Hypothalamus (tissue), 51 donors: ENCODE measurements at places on chromosomes 6 and 20.

GRCh38 chr6:107654764-107655163 lies 164.8 kb downstream of the SOBP start:
- no peak for DNase-seq

DNA sequence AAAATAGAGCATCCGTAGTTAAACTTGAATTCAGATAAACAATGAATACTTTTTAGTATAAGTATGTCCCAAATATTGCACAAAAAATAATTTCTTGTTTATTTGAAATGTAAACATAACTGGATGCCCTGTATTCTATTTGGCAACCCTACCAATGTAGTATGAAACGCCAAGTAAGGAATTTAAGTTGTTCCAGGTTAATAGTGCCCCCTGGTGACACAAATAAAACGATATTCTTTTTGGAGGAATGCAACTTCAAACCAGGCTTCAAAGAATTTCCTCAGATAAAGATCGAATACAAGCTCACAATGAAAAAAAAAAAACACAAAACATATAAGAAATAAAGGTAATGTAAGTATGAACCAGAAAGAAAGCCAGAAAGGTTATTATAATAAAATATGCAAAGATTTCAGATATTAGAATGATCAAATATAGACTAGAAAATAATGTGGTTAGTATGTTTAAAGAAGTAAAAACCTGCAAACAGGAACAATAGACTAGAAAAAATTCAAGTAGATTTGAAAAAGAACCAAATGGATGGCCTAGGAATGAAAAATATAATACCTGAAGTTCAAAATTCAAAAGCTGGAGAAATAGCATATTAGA lies 18.4 kb upstream of the AKAP7 start:
- no peak for DNase-seq

DNA sequence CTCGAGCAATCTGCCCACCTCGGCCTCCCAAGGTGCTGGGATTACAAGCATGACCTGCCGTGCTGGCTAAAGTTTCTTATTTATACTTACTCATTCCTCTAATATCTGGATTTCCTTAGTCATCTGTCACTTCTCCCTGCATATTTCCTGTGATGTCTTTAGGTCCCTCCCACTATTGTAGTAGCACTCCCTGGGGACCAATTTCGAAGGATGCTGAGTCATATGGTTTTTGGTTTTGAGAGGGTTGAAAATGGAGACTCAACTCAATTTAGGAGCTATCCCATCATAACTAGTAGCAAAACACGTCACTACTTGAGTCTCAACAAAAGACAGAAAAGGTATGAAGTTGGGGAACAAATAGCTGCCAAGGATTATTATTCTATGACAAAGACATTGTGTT lies 20.2 kb downstream of the MCUR1 start:
- no peak for DNase-seq

DNA sequence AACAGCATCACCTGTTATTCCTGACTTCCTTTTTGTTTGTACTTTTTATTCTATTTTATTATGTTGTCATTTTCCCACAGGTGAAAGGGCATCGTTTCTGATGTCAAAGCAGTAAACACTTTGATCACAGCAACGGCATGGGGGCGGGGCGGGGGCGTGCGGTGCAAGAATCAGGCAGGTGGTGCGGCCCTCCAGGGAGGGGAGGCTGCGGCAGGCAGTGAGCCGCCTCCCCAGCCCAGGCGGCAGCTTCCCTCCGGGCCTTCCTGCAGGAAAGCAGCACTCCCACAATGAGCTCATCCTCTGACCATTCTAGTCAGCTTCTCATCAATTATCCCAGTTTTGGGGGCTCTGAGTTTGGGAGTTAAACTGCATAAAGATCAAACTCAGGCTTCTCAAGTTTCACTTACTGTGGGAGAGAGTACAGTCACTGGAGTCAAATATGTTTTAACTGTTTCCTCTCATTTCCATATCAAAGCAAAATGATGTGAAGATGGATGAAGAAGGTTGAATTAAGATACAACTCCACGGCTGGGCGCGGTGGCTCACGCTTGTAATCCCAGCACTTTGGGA lies 608.4 kb upstream of the AGPAT4 start:
- DNase-seq, result no peak

GRCh38 chr6:36906539-36907325 lies 21.0 kb downstream of the C6orf89 start:
- no peak for DNase-seq

DNA sequence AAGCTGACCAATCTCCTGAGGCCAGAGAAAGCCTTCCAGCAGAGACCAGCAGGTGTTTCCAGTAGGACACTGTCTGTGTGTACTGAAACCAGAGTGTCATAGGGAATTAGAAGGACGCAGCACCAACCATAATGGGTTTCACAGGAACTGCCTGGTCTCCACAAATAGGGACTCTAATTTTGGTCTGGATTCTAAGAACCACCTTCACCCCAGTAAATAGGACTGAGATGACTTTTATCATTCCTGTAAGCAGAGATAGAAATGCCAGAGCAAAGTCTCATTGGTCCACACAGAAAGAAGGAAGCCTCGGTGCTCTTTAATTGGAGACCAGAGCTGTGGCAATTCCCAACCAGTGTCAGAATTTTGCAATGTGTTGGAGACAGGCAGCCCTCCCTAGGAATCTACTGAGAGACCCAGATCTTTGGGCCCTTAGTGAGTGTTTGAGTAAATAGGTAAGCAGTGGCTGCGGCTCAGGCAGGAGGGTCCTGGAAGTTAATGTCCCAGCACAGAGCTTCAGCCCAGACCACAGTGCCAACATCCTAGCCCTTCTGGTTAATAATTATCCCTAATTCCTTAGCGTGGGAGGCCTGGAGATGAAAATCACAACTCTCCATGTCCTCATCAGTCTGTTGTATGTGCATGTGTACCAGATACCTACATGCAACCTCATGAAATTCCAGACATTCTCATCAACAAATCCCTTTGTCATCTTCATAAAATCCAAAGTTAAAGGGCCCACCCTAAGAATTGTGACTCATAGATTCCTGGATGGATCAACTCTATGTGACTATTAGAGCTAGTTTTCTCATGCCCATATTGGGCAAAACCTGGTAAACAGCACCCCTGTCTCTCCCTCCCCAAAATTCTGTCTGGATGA lies 81.2 kb downstream of the UNC5CL start:
- DNase-seq, result no peak

DNA sequence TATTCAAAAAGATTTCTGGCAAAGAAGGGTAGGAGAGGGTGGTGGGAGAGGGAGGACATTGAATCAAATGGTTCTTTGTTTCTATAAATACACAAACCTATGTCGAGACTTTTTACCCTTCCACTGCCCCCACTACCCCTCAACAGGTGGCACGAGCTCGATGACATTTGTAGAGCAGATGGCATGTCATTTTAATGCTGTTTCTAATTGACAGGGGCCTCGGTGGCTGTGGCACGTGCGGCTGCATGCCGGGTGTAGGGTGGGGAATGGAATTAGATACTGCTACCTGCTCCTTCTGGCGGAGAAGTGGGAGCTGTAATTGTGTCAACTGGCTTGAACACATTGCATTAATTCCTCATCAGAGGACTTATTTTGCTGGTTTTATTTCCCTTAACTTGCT lies 29.1 kb upstream of the SASH1 start:
- no peak for DNase-seq

GRCh38 chr6:21668795-21669194 lies 75.2 kb downstream of the SOX4 start:
- no peak for DNase-seq

DNA sequence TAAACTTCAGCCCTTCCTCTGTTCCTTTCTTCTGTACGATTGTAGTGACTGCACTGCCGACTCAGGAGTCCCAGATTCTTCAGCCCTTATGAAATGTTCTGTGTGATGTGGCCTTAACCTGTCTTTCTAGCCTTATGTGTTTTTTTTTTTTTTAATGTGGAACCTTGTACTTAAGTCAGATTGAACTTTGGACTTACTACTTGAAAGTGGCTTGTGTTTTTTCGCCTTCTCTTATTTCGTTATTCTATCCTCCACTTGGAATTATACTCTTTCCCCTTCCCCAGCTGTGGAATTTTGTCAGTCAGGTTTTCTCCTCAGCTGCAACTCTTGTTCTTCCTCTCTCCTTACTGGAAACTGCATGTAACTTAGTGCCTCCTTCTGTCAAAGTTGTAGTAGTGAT lies 8.8 kb downstream of the CEP43 start:
- DNase-seq, result no peak

DNA sequence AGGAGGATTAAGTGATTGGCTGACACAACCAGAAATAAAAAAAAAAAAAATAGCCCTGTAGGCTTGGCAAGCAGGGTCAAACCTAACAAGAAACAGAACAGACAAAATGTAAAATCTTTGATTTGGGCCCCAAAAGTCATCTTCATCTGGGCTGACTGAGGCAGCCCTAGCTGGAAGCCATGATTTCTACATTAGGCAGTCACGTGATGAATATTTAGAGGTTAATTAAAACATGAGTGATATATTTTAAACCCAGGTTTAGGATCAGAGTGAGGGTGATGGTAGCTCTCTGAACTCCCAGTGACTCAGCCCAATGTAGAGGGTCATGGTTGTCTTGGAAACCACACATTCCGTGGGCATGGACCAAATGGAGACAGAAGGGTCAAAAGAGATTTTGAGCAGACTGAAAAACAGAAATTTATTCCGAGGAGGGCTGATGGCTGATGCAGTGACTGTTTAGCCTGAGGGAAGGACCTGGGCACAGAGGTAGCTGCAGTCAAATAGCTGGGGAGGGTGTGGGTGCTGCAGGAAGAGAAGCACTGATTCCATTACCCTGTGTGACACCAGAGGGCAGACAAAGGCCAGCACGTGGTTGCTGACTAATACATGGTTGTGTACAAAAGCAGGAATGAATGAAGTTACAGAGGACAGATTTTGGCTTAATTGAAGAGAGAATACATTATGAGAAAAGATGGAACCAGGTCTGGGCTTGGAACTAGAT lies 573.1 kb upstream of the CHD6 start:
- no peak for DNase-seq

DNA sequence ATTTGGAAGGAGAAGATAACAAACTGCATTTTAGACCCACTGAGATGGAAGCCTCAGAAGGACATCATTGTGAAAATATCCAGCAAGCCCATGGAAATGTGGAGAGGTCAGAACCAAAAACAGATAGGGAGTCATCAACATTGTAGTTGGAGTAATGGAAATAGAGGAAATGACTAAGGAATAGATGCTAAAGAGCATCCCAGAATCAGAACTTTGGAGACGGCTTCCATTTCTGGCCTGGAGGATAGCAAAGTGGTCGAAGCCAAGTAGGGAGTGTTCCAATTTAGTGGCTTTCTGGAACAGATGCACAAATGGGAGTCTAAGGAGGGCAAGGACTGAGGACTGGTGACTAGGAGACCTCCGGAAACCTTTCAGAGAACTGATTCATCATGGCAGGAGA lies 3.6 kb downstream of the BEND6 start:
- no peak for DNase-seq

- DNase-seq, result no peak
These were observed 9.6 kb downstream of the VSX1 start for GRCh38 chr20:25072226-25072811.

GRCh38 chr6:154504102-154504501 lies 6.4 kb downstream of the CNKSR3 start:
- no peak for DNase-seq

DNA sequence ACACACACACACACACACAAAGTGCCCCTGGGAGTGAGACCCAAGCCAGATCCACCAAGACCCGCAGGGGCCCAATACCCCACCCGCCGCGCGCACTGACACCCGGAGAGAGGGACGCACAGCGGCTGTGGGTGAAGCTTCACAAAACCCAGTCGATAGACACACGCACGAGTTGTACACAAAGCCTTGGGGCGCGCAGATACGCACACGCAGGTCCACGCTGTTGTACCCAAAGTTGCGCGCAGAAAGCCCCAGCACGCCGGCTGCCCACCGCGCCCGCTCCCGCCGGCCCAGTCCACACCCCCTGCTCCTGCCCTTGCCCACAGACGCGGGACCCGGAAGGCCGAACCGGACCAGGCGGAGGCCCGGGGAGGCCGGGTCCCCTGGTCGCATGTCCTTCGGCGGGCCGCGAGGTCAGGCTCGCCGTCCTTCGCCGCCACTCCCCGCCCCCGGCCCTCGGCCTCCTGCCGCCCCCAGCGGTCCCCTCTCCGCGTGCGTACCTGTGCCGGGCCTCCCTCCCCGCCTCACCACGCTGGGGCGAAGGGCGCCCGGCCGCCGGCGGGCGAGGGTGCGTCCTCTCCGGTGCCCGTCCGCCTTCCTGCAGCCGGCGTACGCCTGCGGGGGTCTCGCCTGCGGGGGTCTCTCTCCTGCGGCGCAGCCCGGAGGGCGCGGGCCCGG lies at the start of gene TMEM74B:
TSS of gene TMEM74B (minus strand) at position 344 of the 678 bp plus-strand sequence. CDS start 1,180 bp downstream, outside the sequence.
- DNase-seq, result peak; percentile 28

- no peak for DNase-seq
These were observed 31.6 kb upstream of the ANKRD60 start for GRCh38 chr20:58260006-58260405.

DNA sequence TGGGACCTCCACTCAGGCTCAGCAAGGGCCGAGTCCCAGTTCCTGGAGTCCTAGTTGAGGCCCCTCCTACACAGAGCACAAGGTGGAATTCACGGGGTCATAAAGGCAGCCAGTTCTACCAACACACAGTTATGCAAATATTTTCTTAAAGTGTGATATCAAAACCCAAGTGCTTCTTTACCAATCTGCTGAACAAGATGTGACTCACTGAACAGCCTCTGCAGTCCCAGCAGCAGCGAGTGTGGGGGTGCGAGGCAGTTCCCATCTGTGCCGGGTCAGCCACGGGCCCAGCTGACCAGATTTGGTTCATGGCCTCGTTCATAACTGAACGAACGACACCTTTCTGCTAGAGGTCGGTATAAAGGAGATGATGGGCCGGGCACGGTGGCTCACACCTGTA lies 4.5 kb upstream of the TCEA2 start:
- DNase-seq, result no peak

DNA sequence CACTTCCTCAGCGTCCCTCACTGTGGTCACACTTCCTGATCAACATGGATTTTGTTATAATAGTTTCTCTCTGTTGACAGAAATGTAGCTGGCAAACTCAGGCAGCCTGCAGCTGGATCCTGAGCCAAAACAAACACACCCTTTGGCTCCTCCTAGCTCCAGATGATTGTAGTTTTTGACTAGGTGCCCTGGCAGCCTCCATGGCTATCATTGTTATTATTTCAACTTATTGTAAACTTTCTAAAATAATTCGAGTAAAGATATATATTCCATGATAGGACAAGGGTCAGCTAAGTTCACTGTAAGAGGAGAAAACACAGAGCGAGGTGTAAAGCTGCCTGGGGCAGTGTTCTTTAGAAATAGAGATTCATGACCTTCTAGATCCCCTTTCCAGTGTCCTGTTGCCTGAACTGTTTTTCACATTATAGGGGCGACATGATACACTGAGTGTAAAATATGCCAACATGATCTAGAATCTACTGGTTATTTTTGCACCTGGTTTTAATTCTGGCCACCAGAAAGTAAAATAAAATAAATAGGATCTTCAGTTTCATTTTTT lies 98.2 kb upstream of the HDGFL1 start:
- no peak for DNase-seq
